ENCODE measurements at places on chromosomes 1 and 21. TPM values are rescaled to one million over a fixed set of nuclear protein-coding genes. Genes with fewer than 3 reads are reported as not detected.
A peak's percentile ranks its signal among the peaks of the same experiment; 100 is the strongest.

The PDXK gene
- total RNA-seq, result 116 TPM

The PLA2G2F gene
- total RNA-seq, result not detected

The KLF17 gene
- total RNA-seq, result not detected

The CD5L gene
- not detected for total RNA-seq

The TSSK3 gene
- 1.7 TPM for total RNA-seq

The OR2L5 gene
- not detected for total RNA-seq

The BTBD19 gene
- total RNA-seq, result 1.7 TPM

The DARS2 gene
- total RNA-seq, result 40.1 TPM

The LIN28A gene
- total RNA-seq, result 1,150 TPM

The HECTD3 gene
- total RNA-seq, result 39.5 TPM

DNA sequence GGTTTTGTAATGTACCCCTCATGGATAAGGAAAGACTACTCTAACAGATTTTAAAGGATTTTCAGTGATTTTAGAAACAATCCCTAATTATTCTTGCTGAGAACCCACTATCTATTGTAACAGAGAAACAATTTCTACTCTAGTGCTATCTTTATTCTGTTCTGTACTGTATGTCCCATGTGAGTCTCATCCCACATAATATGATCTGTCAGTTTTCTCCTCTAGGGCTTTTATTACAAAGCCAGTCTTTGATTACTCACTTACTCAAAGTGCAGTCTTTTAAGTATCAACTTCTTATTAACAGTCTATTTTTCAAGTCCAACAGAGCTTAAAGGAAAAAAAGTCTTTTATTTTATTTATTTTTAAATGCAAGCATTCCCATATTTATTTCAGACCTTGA lies 54.8 kb downstream of the CTH start:
- H3K36me3 ChIP-seq, result peaks cover 3% of the 10 kb centered on the region
- no peak for DNase-seq
- peaks cover 2% of the 10 kb centered on the region for H3K27me3 ChIP-seq
- peaks cover 15% of the 10 kb centered on the region for H3K4me1 ChIP-seq
- no peak overlapping the region for H3K27ac ChIP-seq
- H3K4me3 ChIP-seq, result no peak overlapping the region

GRCh38 chr1:234923626-234924025 lies 205.0 kb downstream of the TOMM20 start:
- H3K27ac ChIP-seq, result no peak overlapping the region
- peaks cover 43% of the 10 kb centered on the region for H3K4me1 ChIP-seq
- DNase-seq, result no peak

GRCh38 chr1:24914226-24915069 lies 15.6 kb downstream of the RUNX3 start:
- no peak overlapping the region for H3K4me3 ChIP-seq
- H3K27ac ChIP-seq, result peak overlapping the region; percentile 76
- no peak for DNase-seq
- no peaks in the 10 kb centered on the region for H3K36me3 ChIP-seq
- no peaks in the 10 kb centered on the region for H3K27me3 ChIP-seq

GRCh38 chr21:34679051-34679450 lies 10.3 kb downstream of the CLIC6 start:
- peaks cover 15% of the 10 kb centered on the region for H3K4me1 ChIP-seq
- peaks cover 19% of the 10 kb centered on the region for H3K36me3 ChIP-seq
- 0 out of 2 replicates have a peak, but pooled peaks cover 4% of the 10 kb centered on the region for H3K27me3 ChIP-seq

DNA sequence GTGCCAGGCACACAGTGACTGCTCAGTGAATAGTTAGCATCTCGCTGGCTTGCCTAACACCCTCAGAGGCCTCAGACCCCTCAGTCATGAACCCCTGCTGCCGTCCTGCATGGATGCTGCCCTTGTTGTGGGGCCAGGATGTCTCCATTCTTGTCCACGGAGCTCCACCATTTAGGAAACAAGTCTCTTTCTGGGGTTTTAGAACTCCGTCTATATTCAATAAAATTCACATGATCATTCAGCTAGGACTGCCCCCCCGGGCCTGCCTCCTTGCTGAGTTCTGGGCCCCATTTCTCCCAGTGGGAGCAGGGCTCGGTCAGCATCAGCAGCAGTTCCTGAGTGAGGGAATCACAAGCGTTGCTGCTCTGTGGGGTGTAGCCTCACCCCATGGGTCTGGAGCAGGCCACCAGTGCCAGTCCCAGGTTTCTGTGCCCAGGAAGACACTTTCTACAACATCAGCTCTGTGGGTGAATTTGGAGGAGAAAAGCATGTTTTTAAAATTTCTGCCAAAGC lies 134.1 kb downstream of the RHOU start:
- H3K27me3 ChIP-seq, result no peaks in the 10 kb centered on the region
- no peaks in the 10 kb centered on the region for H3K36me3 ChIP-seq
- no peak overlapping the region for H3K4me3 ChIP-seq
- no peak overlapping the region for H3K27ac ChIP-seq
- no peak for DNase-seq

DNA sequence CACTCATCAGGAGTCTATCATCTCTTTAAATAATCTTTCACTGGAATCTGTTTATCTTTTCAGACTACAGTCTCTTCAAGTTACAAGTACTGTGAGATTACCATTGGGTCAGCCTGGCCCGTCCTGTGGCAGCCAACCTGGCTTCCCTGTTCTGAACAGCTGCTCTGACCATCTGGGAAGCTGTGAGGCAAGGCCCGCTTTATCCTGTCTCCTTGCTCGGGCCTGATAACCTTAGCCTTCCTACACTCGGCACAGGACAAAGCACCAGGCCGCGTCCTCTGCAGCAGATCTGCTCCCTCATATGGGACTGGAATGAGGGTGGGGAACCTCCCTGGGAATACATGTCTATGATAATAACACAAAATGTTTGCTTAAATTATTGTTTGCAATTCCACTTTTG lies 113.3 kb downstream of the PTPN14 start:
- peaks cover 54% of the 10 kb centered on the region for H3K4me1 ChIP-seq
- DNase-seq, result peak; percentile 33
- H3K27ac ChIP-seq, result peak overlapping the region; percentile 93

GRCh38 chr21:34762786-34763185 lies 94.0 kb downstream of the CLIC6 start:
- no peak overlapping the region for H3K4me3 ChIP-seq
- H3K27ac ChIP-seq, result no peak overlapping the region
- H3K4me1 ChIP-seq, result no peaks in the 10 kb centered on the region

DNA sequence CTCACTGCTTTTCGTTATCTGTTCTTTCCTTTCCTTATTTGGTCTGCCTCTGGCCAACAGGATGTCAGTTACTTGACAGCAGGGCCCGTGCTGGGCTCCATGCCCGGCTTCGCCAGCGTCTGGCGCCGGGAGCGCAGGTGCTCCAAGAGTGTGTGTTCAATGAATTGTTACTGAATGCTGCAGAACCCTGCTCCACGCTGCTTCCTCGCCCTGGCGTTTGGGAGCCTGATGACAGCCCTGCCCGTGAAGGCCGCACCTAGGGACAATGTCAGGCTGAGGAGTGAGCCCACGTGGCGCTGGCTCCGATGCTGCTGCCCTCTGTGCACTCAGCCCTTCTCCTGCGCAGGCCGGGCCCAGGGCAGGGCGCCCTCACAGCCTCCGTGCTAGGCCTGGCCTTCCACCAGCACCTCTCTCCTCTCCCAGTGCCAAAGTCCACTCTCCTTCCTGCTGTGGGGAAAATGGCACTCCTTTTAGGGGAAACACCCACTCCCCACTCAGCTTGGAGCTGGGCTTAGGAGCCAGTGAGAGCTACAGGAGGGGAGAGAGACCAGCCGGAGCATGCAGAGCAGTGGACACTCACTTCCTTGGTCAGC lies 51.4 kb downstream of the ACBD3 start:
- no peak for DNase-seq
- H3K36me3 ChIP-seq, result no peaks in the 10 kb centered on the region
- H3K27ac ChIP-seq, result no peak overlapping the region

GRCh38 chr1:151384584-151384983 lies 12.1 kb upstream of the SELENBP1 start:
- no peak overlapping the region for H3K4me3 ChIP-seq
- H3K27ac ChIP-seq, result no peak overlapping the region
- H3K4me1 ChIP-seq, result no peaks in the 10 kb centered on the region
- peaks cover 7% of the 10 kb centered on the region for H3K27me3 ChIP-seq

DNA sequence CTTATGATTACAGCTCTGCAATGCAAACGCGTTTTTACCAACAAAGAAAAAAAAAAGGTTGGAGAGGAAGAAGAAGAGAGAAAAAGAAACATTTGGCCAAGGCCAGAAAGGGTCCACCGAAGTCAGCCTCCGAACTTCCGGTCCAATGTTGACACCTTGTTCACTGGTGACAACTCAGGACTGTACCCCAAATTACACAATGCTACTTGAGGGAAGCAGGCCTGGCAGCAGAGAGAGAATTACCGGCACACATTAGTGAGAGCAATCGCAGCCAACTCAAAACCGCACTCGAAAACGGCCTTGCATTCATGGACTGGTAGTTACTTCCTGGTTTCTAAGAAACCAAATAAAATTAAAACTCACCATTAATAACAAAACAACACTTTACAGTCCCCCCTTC lies 652.5 kb downstream of the KIF26B start:
- no peak for DNase-seq
- peaks cover 21% of the 10 kb centered on the region for H3K4me1 ChIP-seq
- no peaks in the 10 kb centered on the region for H3K36me3 ChIP-seq
- no peaks in the 10 kb centered on the region for H3K27me3 ChIP-seq
- no peak overlapping the region for H3K27ac ChIP-seq
